ENCODE measurements at places on chromosomes 7 and 10.

DNA sequence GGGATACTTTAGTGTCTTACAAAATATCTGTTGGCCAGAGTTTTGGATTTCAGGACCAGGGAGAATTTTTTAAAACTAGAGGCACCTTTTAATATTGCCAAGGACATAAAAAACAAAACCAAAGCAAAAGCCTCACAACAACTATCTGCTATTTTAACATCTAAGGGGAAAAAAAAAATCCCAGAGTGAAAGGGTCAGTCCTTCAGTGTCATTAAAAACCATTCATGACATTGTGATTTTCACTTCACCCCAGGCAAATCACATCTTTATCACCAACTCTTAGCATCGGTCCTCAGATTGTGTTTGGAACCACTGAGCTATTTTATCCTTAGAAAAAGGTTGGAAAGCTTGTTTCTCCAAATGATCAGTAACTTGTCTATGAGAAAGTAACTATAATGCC is 10.7 kb downstream of the CEP41 start:
- DNase-seq = no peak

DNA sequence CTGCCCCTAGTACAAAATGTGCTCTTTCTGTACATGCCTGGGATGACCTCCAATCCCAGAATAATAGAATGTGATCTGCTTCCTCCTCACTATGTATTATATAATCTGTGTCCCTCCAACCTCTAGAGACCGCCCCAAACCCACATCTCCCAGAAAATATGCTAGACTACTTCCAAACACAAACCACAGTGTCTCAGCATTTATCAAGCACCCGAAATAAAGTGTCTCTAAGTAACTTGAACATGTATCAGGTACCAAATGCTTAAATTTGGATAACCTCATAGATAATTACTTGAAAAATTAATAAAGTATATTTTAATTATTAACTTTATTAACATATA is 16.1 kb downstream of the LYZL1 start:
- DNase-seq = no peak

- DNase-seq = no peak
Observed at GRCh38 chr10:60955957-60956425, 12.0 kb upstream of the RHOBTB1 start.

DNA sequence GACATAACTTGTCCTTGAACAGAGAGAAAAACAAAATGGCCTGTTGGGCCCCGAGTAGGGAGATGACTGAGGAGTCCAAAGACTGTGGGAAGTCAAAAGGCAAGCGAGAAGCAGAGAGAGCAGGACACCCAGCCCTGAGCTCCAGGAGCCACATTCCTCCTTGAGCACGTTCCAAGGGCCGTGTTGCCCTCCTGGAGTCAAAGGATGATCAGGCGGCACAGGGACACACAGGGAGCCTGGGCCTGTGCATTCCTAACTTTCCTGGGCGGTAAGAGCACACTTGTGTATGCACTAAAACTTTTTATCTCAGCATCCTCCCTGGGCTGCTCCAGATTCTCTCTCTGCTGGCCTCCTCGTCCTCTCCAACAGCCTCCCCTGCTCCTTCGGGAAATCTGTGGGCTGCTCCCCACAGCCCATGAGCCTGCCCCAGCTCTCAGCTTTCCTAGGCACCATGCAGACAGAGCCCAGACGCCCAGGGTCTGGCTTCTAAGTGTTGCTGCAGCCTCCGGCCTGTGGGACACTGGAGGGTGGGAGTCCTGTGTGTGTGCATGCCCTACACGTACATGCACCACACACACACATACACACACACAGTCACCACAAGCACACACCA is 281.8 kb downstream of the POU6F2 start:
- DNase-seq = no peak

GRCh38 chr10:80104066-80104926 is 25.8 kb downstream of the TMEM254 start:
- DNase-seq = no peak

GRCh38 chr7:136496551-136496950 is 371.9 kb upstream of the CHRM2 start:
- DNase-seq = no peak

- no peak for DNase-seq
Observed at GRCh38 chr10:47214520-47214919, 85.5 kb upstream of the GDF10 start.

All from HEK293T (cell line).